Tibial nerve (tissue), 4 donors: ENCODE measurements at places on chromosomes 2 and 18. TPM values are rescaled to one million over a fixed set of nuclear protein-coding genes. Genes with fewer than 3 reads are reported as not detected.
A peak's percentile ranks its signal among the peaks of the same experiment; 100 is the strongest.

Gene UPP2
- total RNA-seq = not detected

GRCh38 chr2:186891185-186891621, 42.2 kb upstream of the ZSWIM2 start:
- no peak overlapping the region for H3K27ac ChIP-seq
- H3K36me3 ChIP-seq = no peaks in the 10 kb centered on the region
- H3K4me1 ChIP-seq = no peaks in the 10 kb centered on the region

DNA sequence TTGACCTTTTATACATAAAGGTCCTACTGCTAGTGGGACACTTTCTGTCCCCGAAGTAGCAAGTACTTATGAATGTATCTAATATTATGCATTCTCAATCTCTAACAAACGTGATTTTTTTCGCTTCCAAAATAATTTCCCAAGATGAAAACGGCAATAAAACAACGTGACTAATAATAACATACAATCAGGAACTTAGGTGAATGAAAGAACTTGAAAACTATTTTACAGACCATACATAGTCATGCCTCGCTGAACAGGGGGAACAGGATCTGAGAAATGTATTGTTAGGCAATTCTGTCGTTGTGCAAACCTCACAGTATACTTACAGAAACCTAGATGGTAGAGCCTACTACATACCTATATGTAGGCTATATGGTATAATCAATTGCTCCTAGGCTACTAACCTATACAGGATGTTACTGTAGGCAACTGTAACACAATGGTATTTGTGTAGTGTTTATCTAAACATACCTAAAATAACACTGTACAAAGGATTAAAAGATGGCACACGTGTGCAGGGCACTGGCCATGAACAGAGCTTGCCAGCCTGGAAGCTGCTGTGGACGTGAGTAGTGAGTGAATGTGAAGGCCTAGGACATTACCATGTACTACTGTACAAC, 2.5 kb downstream of the RTN4 start:
- no peaks in the 10 kb centered on the region for H3K27me3 ChIP-seq
- peak overlapping the region; percentile 97 for H3K27ac ChIP-seq
- peaks cover 65% of the 10 kb centered on the region for H3K4me1 ChIP-seq
- no peaks in the 10 kb centered on the region for H3K36me3 ChIP-seq
- no peak for DNase-seq

GRCh38 chr2:156800065-156800653, 364.0 kb downstream of the GPD2 start:
- DNase-seq = no peak
- H3K36me3 ChIP-seq = no peaks in the 10 kb centered on the region
- peaks cover 5% of the 10 kb centered on the region for H3K4me1 ChIP-seq

- H3K4me1 ChIP-seq = no peaks in the 10 kb centered on the region
- H3K4me3 ChIP-seq = no peak overlapping the region
- DNase-seq = no peak
- no peaks in the 10 kb centered on the region for H3K27me3 ChIP-seq
Observed at GRCh38 chr2:170950221-170950761, 21.2 kb downstream of the GORASP2 start.

Gene DIPK1C
- 1.5 TPM for total RNA-seq

- no peak overlapping the region for H3K4me3 ChIP-seq
- no peaks in the 10 kb centered on the region for H3K4me1 ChIP-seq
- no peaks in the 10 kb centered on the region for H3K27me3 ChIP-seq
Observed at GRCh38 chr2:13546131-13546530, 829.4 kb downstream of the TRIB2 start.

Gene HOXD11
- total RNA-seq = 0.21 TPM

DNA sequence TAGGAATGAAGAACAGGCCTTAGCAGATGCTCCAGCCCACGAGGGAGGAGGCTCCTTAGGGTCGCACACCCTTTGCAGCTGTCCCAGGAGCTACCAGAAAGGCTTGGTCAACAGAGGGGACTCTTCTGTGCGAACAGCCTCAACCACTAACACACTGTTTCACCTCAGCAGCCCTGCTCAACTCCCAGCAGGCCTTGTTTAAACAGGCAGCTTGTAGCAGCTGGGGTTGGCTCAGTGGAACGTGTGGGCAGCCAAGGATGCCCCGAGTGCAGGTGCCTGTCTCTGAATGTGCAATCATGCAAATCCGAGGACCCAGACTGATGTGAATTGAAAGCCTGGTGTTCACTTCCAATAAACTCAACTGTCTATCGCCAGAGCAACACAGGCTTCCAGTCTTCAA, 88.7 kb upstream of the CXCR4 start:
- no peaks in the 10 kb centered on the region for H3K36me3 ChIP-seq
- H3K4me3 ChIP-seq = no peak overlapping the region
- H3K27me3 ChIP-seq = no peaks in the 10 kb centered on the region
- no peaks in the 10 kb centered on the region for H3K4me1 ChIP-seq

GRCh38 chr2:222423632-222424275, 589 bp upstream of the SGPP2 start:
- no peaks in the 10 kb centered on the region for H3K36me3 ChIP-seq
- H3K27ac ChIP-seq = peak overlapping the region; percentile 76
- H3K4me3 ChIP-seq = peak overlapping the region; percentile 38
- H3K27me3 ChIP-seq = peaks cover 49% of the 10 kb centered on the region

Gene CDH7
- 16.5 TPM for total RNA-seq

Gene EXOC6B
- 25.7 TPM for total RNA-seq

Gene FLACC1
- total RNA-seq = 0.98 TPM

- no peak overlapping the region for H3K27ac ChIP-seq
- no peaks in the 10 kb centered on the region for H3K27me3 ChIP-seq
- H3K4me3 ChIP-seq = no peak overlapping the region
- H3K36me3 ChIP-seq = no peaks in the 10 kb centered on the region
- no peak for DNase-seq
- H3K4me1 ChIP-seq = peaks cover under 1% of the 10 kb centered on the region
Observed at GRCh38 chr18:13387855-13388548, 169.4 kb downstream of the LDLRAD4 start.

Gene SERPINB10
- total RNA-seq = 0.22 TPM

DNA sequence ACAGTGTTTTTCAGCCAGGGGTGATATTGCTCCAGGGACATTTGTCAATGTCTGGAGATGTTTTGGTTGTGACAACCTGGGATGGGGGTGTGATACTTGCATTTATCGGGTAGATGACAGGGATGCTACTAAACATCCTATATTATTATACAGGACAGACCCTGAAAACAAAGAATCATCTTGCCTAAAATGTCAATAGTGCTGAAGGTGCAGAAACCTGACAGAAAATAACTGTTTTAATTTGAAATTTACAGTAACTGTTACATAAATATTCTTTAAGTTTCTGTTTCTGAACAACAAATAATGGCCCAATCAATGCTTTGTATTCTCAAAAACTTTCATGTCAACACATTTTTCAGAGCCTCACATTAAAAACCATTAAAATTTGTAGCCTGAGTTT, 2.0 kb downstream of the IL36A start:
- DNase-seq = no peak
- no peak overlapping the region for H3K4me3 ChIP-seq
- no peaks in the 10 kb centered on the region for H3K4me1 ChIP-seq

GRCh38 chr18:48541747-48542400, 3.0 kb downstream of the CTIF start:
- no peaks in the 10 kb centered on the region for H3K27me3 ChIP-seq
- H3K27ac ChIP-seq = peak overlapping the region; percentile 88

Gene PLEKHH2
- total RNA-seq = 78.7 TPM
